ENCODE measurements at places on chromosomes 1 and 21.

DNA sequence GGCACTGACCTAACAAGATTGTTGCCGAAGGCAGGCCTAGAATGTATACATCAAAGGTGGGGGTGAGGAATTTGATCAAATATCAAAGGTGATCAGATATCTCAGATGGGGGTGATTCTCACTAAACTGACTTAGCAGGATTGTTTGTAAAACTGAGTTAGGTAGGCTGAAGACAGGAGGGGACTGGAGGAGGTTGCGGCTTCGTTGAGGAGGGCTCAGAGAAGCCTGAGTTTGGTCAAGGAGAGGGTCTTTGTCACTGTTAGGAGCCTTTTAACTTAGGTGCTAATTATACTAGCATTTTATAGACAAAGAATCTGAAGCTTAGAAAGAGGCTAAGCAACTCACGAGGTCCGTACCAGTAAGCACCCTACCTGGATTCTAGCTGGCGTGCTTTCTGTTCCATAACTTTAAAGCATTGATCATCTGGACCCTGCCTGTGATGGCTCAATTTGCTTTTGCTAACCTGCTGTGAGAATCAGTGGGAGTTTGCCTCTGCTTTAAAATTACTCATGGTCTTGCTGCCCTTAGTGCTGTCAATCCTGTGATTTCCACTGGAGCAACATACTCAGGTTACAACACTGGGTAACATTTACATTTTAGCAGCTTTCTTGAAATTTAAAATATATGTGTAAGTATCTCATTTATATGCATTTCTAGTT, 49.8 kb downstream of the ITSN1 start:
- DNase-seq: no peak

GRCh38 chr1:53469373-53469772, 10.2 kb downstream of the DMRTB1 start:
- DNase-seq: no peak

DNA sequence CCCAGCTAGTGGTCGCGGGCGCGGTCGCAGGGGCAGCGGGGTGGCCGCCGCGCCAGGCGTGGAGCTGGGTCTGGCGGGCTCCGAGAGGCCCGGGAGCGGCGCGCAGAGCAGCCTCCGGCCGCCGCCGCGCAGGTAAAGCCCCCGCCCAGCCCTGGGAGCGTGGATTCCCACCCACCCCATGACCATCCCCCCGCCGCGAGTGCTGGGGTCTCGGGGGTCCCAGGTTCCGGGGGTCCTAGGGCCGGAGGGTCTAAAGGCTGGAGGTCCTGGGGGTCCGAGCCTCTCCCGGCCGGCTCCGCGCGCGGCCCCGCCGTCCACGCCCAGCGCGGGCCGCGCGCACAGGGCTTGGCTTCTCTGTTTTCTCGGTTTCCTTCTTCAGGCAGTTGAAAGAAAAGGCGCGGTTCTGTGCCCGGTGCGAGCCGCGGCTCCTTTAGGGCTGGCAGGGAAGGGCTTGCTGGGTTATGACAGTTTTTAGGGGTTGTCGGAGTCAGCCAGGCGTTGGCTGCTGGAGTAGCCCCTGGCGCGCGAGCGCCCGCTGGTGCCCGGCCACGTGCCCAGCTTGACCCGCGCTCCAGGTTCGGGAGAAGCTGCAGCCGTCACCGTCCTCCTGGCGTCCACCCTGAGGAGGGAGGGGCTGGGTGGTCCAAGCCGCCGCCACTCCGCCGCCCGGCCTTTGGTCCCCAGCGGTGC, 359 bp downstream of the LRRC3 start:
- no peak for DNase-seq

- DNase-seq: no peak
These were observed 24.3 kb upstream of the IFNAR2 start for GRCh38 chr21:33205476-33205875.

GRCh38 chr1:223136086-223136485, 7.0 kb downstream of the TLR5 start:
- DNase-seq: no peak

DNA sequence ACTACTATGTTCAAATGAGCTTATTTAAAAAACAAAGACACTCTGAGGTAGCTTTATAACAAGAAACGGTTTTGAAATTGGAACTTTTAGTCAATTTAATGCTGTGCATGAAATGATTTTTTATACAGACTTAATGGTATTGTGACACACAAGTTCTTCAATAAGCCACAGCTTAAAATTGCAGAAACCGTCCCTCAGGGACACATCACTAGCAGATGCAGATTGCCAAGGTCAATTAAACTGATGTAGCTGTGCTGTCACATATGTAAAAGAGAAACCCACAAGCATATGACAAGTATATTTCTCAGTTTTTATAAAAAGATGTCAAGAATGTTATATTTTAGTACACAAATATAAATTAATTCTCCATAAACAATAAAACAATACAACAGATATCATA, 366.9 kb downstream of the DPYD start:
- DNase-seq: no peak

- no peak for DNase-seq
These were observed 40.7 kb downstream of the SLC66A1 start for GRCh38 chr1:19352839-19353238.

DNA sequence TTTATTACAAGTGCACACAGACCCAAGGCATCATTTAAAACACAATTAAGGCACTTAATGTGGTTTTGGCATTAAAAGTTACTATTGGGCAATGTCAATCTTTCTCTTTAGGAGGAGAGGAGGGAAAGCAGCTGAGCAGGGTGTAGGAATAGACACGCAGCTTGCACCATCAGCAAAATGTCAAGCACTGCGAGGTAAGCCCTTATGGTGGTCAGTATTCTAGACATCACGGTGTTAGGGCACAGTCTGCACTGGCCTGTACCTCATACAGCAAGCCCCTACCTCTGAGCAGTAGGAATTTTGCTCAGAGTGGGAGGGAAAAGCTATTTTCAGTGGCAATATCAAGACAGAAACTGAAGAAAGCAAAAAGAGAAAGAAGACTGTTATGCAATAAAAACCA, 62.0 kb upstream of the ESRRG start:
- DNase-seq: no peak

Data from glutamatergic neuron (in vitro differentiated cells).